Heart right ventricle (tissue), 16 donors: ENCODE measurements at places on chromosomes 11 and 22. TPM values are rescaled to one million over a fixed set of nuclear protein-coding genes. Genes with fewer than 3 reads are reported as not detected.

The EXPH5 gene
- 0.90 TPM for total RNA-seq

The MN1 gene
- 8.3 TPM for total RNA-seq

The DEFB131B gene
- not detected for total RNA-seq

The APOL4 gene
- 1.6 TPM for total RNA-seq

The KCNK4 gene
- not detected for total RNA-seq

The MMP26 gene
- total RNA-seq: not detected

The CCDC81 gene
- total RNA-seq: 0.40 TPM
